ENCODE measurements at places on chromosomes 5 and 9. TPM values are rescaled to one million over a fixed set of nuclear protein-coding genes. Genes with fewer than 3 reads are reported as not detected.

DNA sequence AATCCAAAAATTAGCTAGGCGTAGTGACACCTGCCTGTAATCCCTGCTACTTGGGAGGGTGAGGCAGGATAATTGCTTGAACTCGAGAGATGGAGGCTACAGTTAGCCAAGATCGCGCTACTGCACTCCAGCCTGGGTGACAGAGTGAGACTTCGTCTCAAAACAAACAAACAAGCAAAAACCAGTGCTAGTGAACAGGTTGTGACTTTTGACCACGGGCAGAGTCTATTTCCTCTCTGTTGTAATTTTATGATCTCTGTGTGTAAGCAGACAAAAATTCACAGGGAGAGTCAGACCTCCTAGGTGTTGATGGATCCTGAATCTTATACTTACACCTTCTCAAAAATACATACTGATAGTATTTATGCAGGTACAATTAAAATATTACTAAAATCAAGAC lies 65.8 kb downstream of the SPEF2 start:
- no peak for DNase-seq

Gene ZNF454
- 2.6 TPM for total RNA-seq

Gene NOXA1
- total RNA-seq = 6.9 TPM

GRCh38 chr5:36724467-36725332 lies 118.3 kb downstream of the SLC1A3 start:
- peak; percentile 84 for DNase-seq

DNA sequence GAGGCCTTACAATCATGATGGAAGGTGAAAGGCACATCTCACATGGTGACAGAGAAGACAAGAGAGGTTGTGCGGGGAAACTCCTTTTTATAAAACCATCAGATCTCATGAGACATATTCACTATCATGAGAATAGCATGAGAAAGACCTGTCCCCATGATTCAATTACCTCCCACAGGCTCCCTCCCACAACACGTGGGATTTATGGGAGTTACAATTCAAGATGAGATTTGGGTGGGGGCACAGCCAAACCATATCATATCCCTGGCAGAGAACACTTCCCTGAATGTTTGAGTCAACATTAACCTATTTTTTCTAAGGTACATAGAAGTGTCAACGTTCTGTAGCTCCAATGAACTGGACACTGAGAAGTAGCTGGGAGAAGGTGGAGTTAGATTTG lies 280.9 kb downstream of the NFIB start:
- no peak for DNase-seq

DNA sequence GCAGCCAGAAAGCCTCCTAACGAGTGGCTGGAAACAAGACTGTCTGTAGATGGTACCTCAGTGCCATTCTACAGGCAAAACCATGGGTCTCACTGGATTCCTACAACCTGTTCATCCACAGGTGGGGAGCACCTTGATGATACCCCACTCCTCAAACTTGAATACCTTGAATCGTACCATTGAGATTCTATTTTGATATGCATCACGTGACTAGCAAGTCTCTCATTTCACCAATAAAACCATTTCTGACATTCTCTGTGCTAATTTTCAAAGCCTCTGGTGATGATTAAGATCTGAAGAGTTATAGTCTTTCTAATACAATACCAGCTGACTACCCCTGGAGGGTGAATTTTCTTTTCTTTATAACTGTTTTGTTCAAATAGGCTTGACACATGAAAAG lies 188.9 kb downstream of the ADAMTS12 start:
- no peak for DNase-seq

- no peak for DNase-seq
Observed at GRCh38 chr5:32767948-32768467, 56.9 kb downstream of the NPR3 start.

Gene SPIN1
- total RNA-seq = 59.5 TPM

- DNase-seq = peak; percentile 71
Observed at GRCh38 chr5:174311531-174312269, 266.2 kb downstream of the NSG2 start.

DNA sequence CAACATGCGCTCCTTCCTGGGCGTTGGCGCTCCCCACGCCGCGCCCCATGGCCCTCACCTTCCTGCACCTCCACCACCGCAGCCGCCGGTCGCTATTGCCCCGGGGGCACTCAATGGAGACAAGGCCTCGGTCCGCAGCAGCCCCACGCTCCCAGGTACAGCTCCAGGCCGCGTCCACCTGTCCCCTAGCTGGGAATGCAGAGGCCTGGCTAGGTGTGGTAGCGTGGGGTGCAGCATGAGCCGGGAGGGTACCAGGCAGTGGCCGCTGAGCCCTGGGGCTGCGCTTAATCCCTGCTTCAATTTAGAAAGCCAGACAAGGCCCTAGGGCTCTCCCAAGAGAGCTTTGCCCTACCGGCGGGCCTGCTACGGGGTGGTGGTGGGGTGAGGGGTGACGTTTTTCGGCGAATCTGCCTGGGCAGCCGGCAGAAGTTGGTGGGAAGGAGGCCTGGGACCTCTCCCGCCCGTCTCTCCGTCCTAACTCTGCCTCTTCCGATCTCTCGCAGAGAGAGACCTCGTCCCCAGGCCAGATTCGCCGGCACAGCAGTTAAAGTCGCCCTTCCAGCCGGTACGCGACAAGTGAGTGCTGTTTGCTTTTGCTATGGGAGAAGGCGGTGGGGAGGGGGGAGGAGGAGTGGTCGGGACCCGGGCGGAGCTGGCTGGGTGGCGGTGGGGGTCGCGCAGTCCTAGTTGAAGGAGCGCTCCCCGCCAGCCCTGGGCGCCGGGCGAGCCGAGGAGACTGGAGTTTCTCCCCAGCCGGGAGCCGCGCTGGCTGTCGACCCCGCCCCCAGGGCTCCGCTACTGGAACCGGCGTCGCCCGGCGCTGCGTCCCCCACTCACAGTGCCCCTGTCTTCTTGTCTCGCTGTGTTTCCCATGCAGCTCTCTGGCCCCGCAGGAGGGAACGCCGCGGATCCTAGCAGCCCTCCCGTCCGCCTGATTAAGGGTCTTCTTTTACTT lies 4.8 kb downstream of the IRX1 start:
- DNase-seq = no peak

- DNase-seq = no peak
Observed at GRCh38 chr9:109245310-109245897, 75.5 kb downstream of the EPB41L4B start.

Gene NR5A1
- not detected for total RNA-seq

- DNase-seq = peak; percentile 41
Observed at GRCh38 chr9:129009584-129010141, 18.5 kb downstream of the SH3GLB2 start.

DNA sequence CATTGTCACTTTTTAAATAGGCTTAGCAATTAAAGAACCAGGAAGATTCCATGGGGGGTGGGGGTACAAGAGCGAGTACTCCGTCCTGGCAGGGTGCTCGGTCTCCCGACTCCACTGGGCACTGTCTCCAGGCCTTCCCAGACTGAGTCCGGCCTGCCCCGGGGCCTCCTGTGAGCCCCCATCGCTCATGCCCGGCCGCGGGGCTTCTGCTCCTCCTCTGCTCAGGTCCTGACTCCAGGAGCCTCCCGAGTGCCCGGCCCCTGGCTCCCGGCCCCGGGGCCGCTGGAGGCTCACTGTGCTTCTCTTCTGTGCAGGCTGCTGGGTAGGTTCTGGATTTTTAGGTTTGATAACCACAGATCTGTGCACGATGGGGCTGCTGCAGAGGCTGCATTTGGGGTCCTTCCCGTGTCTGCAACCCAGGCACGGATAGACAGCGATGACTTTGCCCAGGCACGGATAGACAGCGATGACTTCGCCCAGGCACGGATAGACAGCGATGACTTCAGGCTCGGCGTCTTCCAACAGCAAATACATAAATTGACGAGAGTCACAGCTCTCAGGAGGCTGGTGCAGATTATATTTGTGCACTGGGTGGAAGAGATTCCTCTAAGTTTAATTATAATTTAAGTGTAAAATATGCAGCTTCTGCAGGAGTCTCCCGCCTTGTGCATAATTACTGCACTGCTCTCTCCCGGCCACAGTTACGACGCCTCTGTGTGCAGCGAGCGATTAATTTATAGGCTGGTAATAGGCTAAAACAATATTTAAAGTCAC lies 74.8 kb upstream of the RXRA start:
- no peak for DNase-seq

- DNase-seq = no peak
Observed at GRCh38 chr5:155293605-155294178, 280.1 kb downstream of the KIF4B start.

Gene EEIG1
- total RNA-seq = 36.0 TPM

Measured in lower lobe of right lung (tissue), 2 donors.